Retinal pigment epithelial cell (primary cell): ENCODE measurements at places on chromosomes 3 and 15.
A peak's percentile ranks its signal among the peaks of the same experiment; 100 is the strongest.

GRCh38 chr15:88833731-88834100 is 30.5 kb downstream of the ACAN start:
- DNase-seq, result no peak

GRCh38 chr15:99118801-99119546 is 14.1 kb downstream of the SYNM start:
- DNase-seq, result no peak

DNA sequence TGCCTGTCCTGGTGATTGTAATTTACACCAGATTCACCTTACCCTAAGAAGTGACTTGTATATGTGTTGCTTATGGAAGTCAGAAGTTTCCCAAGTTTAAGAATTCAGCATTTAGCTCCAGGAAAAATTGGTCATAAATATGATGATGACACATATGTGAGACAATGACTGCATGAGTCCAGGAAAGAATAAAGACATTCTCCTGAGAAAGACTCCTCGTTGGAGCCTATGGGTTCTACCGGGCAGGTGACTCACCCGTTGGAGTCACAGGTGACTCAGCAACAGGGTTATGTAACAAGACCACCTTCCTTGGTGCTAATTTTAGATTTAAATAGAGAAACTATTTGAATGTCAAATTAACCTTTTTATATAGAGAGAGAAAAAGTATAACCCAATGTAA is 662.4 kb downstream of the FHIT start:
- DNase-seq, result no peak

GRCh38 chr15:50112488-50113186 is 6.4 kb downstream of the ATP8B4 start:
- DNase-seq, result no peak

DNA sequence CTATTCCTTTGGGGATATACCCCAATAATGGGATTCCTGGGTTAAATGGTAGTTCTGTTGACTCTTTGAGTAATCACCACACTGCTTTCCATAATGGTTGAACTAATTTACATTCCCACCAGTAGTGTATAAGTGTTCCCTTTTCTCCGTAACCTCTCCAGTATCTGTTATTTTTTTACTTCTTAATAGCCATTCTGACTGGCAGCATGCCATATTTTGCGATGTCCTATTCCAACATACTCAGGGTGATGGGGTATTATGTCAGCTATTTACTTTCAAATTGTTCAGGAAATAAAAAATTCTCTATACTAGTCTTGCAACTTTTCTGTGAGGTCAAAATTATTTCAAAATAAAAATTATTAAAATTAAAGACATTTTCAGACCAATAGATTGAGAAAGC is 9.1 kb upstream of the PARP14 start:
- DNase-seq, result no peak

- no peak for DNase-seq
These were observed 220.9 kb downstream of the ITPR1 start for GRCh38 chr3:4714045-4714444.

DNA sequence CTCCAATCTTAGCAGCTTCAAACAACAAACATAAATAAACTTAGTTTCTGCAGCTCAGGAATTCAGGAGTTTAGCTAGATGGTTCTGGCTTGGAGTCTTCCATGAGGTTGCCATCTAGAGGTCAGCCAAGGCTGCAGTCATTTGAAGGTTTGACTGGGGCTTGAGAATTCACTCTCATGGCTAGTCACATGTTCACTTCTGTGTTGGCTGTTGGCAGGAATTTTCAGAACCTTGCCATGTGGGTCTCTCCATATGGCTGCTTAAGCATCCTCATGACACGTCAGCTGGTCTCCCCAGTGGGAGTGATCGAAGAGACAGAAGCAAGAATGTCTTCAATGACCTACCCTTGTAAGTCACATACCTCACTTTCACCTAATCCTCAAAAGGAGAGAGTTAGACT is 269.2 kb upstream of the CNTN3 start:
- no peak for DNase-seq

DNA sequence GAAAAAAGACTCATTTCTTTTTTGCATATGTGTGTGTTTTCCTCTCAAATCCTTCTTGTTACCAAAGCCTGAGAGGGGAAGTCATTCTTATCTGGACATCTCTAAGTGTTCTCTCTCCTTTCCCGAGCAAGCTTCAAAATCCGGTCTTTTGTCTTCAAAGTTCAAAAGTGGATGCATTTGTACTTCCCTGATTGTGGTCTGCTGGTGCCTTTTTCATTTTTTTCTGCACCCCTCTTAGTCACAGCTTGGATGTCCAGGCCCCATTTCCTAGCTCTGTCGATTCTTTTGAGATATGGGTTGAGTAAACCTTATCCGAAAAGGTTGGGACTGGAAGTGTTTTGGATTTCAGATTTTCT is 34.8 kb downstream of the EHD4 start:
- DNase-seq, result no peak

DNA sequence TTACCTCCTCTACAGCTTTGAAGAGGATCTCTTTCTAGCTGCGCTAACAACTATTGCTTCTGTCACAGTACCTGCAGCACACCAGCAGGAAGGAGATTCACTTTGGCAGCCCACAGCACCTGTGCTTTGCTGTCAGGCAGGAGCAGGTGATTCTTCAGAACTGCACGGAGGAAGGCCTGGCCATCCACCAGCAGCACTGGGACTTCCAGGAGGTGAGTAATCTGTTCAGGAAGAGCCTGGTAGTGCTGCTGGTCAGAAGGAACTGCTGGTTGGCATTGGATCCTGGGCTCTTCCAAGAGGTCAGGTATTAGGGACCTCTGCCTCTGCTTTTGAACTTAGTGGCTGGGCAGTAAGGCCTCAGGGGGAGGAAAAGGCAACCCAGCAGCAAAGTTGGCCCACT is 42.2 kb downstream of the DPH3 start:
- no peak for DNase-seq

- no peak for DNase-seq
These were observed 116.7 kb downstream of the XXYLT1 start for GRCh38 chr3:195154111-195154791.

DNA sequence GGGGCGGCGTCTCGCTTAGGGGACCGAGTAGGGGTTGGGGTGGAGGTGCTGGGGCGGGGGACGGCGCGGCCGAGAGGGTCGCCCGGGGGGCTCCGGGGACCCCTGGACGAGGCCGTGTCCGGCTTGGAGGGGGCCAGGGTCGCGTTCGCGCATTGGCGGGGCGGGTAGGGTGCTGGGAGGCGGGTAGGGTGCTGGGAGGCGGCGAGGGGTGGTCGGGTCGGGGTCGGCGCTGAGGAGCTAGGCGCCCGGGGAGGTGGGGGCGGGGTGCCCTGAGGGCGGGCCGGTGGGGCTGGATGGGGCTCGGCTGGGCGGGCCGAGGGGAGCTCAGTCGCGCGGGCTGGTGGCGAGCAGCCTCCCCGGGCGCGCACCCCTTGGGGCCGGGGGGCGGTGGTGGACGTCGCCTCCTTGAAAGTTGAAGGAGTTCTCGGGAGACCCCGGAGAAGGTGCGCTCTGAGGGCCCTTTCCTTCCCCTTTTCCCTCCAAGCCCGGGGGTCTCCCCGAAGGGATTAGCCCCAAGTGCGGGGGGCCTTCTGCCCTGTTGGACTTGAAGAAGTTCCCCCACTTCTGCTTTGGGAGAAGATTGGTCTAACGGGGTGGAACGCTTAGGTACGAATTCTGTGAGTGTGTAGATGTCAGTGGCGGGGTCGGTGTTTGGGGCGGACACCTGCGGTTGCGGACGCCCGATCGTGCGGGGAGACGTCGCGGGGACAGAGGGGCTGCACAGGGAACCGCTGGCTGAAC is 543 bp downstream of the MEF2A start:
- DNase-seq, result no peak

GRCh38 chr3:160129459-160130061 is 95.7 kb upstream of the C3orf80 start:
- peak; percentile 66 for DNase-seq

- no peak for DNase-seq
These were observed 9.1 kb downstream of the GK5 start for GRCh38 chr3:142216321-142216720.

GRCh38 chr3:186540221-186540834 is 3.9 kb downstream of the CRYGS start:
- peak; percentile 37 for DNase-seq

DNA sequence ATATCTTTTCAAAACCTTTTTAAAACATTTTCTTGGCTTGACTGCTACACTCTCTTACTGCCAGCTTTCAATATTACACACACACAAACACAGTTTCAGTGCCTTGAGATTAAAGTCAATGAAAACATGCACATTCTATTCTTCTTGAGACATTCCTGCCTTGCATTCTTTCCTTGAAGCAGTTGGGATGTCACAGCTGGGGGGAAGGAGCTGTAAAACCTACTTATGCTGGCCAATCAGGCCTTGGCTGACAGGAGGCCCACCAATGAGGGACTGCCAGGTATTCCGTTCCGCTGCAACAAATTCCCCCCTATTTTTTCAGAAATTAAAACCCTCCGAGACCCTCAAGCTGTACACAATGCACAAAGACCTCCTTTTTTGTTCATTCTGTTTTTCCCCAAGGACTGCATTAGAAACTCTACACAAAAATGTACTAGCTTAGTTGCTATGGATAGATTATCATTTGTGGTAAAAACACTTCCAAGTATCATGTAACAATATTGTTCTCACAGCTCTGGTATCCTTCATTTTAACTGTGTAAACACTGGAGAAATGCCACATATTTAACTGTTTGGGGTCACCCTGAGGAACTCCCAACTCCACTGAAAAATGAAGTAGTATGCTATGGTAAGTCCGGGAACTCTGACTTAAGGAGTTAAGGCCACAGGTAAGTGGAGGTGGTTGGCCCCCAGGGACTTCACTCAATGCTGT is 18.5 kb downstream of the FSTL1 start:
- peak; percentile 97 for DNase-seq

GRCh38 chr3:43053291-43053690 is 52.6 kb downstream of the POMGNT2 start:
- no peak for DNase-seq

DNA sequence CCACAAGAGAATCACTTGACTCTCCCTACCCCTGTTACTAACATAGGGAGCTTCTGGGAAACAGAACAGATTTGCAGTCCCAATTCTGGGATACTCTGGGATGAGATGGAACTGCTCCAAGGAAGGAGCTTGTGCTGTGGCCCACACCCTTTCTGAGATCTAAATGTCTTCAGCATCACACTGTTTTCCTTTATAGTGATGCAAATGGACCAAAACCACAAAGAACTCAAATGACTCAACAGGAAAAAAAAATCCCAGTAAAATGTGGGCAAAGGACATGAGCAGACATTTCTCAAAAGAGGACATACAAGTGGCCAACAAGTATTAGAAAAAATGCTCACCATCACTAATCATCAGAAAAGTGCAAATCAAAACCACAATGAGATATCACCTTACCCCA is 155.6 kb downstream of the NECTIN3 start:
- no peak for DNase-seq

DNA sequence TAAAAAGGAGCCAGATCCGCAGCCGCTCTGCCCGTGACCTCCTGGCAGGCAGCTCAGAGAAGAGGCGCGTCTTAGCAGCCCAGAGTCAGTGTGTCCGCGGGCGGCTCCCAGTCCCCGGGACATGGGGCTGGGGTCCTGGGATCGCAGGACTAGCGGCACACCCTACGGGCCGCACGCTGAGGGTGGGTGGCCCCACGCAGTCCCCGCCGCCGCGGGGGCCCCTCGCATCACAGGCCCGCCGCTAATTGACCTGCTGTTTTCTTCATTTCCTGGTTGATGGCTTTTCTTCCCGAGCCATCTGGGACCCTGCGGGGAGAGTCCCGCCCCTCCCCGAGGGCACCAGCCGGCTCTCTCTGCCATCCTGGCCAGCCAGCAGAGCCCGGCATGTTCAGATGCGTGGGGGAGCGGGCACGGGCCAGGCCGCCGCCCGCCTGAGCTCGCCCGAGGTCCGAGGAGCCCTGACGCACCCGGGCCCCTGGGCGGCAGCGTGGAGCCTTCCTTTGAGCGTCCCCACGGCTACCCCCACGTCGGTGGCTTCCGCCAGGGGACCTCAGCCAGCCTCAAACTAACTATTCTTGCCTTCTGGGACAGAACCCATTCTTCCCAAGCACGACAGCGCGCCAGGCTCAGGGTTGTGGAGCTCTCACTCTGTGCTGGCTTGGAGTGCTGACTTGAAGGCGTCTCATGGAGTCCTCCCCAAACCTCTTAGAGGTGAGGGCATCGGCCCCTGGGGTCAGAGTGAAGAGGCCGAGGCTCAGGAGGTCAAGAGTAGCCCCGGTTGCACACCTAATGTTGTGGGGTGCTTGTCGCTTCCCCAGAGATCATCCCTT is 34.6 kb upstream of the CACNA2D3 start:
- DNase-seq, result no peak

DNA sequence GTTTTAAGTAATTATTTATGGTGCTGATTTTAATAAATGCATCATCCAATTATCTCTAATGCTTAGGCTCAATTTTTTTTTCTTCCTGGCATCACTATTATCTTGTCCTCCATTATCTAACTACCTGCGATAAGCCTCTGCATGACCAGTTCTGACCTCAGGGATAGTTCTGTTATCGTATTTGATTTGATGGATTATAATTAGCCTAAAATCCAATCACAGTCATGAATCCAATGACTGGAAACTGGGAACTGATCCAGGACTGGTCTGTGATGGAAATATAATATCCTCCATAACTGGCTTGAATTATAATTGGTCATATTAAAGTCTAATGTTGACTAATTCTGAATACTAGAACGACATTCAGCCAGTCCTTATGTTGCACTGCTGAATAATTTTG is 1.1 kb downstream of the MYH15 start:
- DNase-seq, result peak; percentile 73

- no peak for DNase-seq
These were observed 65.2 kb downstream of the ATP13A5 start for GRCh38 chr3:193313061-193313958.

- no peak for DNase-seq
These were observed 1.4 kb downstream of the RPSA start for GRCh38 chr3:39407773-39408492.

GRCh38 chr15:52256366-52256765 is 39.2 kb downstream of the MYO5C start:
- DNase-seq, result no peak
